ENCODE measurements at places on chromosomes 4 and X. TPM values are rescaled to one million over a fixed set of nuclear protein-coding genes. Genes with fewer than 3 reads are reported as not detected.
A peak's percentile ranks its signal among the peaks of the same experiment; 100 is the strongest.

NSG1 gene
- total RNA-seq: not detected

SPIN3 gene
- total RNA-seq: 8.4 TPM

CPE gene
- 94.9 TPM for total RNA-seq

TAF7L gene
- total RNA-seq: not detected

POLN gene
- total RNA-seq: 0.93 TPM

USP26 gene
- not detected for total RNA-seq

NAT8L gene
- 3.3 TPM for total RNA-seq

DMP1 gene
- total RNA-seq: not detected

ADAM29 gene
- not detected for total RNA-seq

- no peak for DNase-seq
These were observed 52.8 kb downstream of the PDLIM5 start for GRCh38 chr4:94504545-94504944.

- peak; percentile 64 for DNase-seq
These were observed 106.0 kb upstream of the PLAC1 start for GRCh38 chrX:134764202-134764785.

DNA sequence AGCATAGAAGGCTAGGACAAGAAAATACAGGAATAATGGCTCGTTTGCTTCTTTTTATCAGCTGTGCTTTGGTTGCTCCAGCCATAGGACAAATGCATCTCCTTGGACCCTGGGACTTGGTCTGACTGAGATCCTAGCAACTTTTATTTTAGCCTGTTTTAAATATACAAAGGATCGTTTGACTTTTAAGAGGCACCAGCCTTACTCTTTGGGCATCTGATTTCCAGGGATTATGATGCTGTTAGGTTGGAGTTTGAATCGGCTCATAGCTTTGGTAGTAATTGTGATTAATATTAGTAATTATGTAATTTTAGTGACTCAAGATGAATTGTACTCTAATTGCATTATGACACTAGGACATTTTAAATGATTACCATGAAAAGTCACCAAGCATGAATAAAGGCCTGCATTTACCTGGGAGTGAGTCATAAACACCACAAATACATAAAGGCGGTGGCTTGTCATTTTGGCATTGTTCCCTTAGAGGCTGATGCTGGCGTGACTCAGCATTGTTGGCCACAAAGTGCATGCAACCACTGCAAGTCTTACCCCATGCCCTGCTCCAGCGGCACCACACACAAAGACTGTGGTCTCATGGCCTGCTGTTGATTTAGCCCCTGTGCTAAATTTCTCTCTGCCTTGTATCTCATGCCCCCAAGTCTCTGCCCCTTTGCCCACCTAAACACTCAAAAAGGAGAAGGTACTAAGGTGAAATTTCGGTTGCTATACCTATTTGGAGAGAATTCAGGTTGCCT is 12.4 kb downstream of the GPAT3 start:
- peak; percentile 88 for DNase-seq

GRCh38 chrX:46573892-46574773 is 568 bp downstream of the CHST7 start:
- peak; percentile 53 for DNase-seq

DNA sequence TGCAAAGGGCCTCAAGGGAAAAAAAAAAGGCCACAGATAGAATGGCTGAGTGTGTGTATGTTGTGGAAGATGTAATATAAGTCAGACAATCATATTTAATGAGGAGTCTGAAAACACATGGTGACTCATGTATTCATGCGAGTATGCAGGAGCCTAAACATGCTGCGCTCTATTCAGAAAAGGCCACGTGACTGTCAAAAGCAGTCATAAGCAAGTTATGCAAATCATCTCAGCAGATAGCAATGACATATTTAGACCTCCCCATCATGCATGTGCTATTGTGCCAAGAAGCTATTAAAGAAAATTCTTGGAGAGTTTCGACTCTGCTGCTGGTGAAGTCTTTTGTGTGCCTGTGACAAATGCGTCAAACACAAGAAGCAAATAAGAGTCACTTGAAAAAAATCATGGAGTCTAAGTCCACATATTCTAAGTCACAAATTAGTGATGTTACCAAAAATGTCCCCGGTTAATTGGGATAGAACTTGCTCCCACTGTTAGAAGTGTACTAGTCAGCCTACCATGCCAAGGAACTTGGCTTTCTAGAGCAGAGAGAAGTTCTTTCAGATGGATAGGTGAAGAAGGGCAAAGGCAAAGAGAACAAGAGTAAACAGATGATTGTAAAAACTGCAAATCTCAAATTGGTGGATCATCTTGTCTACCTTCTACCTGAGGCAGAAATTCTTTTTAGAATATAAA is 5.0 kb downstream of the LNX1 start:
- no peak for DNase-seq

DNA sequence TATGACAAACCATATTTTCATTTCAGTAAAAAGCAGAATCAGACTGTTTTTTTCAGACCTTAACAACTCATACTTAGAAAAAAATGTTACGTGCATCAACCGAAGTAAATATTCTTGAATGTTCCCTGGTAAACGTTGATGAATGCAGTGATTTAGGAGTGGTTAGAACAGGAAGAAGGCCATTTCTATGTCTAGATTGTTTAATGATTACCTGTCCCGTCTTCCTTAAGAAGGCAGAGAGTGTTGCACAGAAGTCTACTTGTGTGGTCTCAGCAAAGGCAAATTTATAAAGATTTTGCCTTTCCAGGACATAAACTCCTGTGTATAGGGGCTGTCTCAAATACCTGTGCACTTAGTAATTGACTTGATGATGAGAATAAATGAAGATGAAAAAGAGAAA is 134.5 kb downstream of the MGST2 start:
- DNase-seq: no peak

GRCh38 chr4:8727131-8727530 is 134.6 kb downstream of the CPZ start:
- no peak for DNase-seq

- no peak for DNase-seq
These were observed 76.9 kb downstream of the RRAGB start for GRCh38 chrX:55794405-55794804.

- no peak for DNase-seq
These were observed 13.3 kb downstream of the YIPF7 start for GRCh38 chr4:44638091-44638490.

DNA sequence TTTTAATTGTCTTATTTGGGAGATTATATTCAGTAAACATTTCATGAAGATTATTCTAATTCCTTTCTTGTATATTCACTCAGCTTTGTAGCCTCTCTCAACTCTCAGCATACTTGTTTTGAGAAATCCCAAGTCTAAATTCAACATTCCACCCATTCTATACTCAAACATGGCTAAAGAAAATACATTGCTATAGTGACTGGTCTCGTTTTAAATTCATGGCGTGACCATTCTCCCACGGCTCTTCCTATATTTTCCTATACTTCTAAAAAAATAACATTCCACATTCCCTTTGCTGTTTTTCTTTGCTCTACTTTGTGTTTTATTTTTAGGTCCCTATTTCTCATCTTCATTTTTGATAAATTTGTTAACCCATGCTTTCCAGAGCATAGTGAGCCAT is 49.2 kb upstream of the UGT2A1 start:
- no peak for DNase-seq

DNA sequence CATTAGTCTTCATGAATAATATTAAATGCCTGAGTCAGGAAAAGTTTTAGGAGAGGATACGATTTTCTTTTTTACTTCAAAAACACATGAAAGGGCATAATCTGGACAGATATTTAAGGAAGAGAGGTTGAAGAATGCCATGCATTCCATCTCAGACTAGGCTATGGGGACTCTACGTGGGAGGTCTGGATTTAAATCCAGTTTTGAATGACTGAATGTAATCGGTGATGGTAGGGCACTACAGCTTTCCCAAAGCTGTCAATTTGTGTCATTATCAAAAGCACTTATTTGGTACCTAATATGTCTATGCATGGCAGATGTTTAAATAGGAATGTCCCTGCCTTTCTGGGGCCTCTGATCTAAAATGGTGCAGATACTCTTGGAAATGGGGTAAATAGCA is 59.3 kb upstream of the RPL34 start:
- no peak for DNase-seq

DNA sequence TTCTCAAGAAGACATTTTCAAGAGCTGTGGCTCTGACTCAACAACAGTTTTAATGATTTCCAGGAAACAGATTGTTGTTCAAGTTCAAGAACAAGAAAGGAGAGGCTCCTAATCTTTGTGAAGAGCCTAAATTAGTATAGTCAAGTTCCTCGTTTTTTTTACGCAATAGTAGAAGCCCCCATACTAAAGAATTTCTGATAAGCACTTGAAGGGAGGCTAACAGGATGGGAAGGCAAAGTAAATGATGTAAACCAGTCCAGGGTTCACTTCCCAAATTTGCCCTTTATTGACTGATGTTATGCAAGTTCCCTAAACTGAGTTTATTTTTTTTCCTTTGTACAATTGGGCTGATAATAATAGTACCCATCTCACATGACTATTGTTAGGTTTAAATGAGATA is 178.2 kb downstream of the RTL9 start:
- no peak for DNase-seq
